ENCODE measurements at places on chromosomes 3 and 15.

- no peak for DNase-seq
Observed at GRCh38 chr3:79517766-79518413, 249.9 kb downstream of the ROBO1 start.

- DNase-seq, result no peak
Observed at GRCh38 chr3:132569153-132569552, 27.9 kb upstream of the ACKR4 start.

DNA sequence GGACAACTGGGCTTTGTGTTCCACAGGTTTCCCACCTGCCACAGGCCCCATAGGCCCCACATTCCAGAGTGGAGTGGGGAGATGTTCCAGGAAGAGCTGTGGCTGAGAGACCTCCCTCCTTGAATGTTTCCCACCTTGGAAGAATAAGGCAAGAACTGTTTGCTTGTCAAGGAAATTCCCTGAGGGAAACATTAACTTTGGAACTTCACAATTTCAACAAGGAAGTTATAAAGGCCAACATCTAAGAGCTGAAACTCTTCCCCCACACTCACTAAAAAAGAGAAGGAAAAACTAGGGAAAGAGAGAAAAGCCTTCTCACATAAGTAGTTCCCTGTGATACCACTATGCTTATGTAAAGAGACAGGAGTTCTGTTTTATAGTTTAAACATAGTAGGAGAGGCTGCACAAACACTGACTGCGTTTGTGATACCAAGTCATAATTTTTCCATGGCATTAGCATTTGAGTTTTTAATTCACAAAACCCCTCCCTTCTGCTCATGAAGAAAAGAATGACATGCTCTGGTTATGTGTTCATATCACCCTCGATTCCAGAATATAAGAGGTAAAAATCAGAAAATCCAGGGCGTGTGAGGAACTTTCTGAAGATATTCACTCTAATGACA is 39.8 kb upstream of the SPRED1 start:
- DNase-seq, result no peak

DNA sequence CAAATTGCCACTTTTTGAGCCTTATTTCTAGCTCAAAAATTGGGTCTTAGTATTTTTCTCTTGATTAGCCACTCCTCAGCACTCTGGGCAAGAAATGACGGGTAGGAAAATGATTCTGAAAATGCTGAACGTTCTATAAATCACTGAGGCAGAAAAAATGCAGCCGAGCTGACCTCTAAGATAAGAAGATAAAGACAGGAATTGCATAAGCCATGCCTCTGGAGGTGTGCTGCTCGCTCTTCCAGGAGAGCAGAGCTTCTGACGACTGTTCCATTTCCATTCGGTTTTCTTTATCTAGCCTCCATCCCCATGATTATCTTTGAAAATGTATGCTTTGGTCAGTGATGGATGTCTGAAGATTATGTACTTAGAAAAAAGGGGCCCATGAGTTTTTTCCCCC is 558.8 kb upstream of the ADAMTS9 start:
- no peak for DNase-seq

DNA sequence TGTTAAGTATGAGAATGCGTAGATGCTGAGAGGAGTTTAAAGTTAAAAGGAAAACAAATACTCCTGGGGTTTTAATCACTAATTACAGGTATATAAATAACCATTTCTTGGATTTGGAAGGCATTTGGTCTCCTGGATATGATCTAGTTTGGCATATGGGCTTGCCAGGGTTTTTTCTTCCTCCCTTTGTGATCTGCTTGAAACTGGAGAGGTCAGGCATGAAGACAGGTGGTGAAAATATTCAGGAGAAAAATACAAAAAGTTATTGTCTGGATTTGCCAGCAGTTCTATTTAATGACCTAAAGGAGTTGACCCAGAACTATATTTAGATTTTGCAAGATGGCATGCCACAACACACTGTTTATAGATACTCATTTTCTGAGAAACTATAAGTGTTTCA is 136.3 kb downstream of the DIPK2A start:
- DNase-seq, result no peak

GRCh38 chr15:77292969-77293558 is 126.8 kb downstream of the PEAK1 start:
- no peak for DNase-seq

DNA sequence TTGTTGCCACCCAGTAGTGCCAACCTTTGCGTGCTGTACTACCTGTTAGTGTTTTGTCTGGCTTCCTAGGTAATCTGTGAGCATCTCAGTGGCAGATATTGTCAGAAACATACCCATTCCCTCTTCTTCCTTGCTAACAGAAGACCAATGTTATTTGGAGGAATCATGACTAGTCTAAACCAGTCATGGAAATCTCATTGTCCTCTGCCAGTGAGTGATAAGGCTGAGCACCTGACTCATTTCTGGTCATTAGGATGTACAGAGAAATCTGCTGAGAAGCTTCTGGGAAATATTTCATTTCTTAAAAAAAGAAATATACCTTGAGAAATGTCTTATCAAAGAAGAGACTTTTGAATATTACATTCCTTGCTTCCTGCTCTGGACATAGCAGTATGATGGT is 70.1 kb upstream of the CDV3 start:
- no peak for DNase-seq

GRCh38 chr3:152915695-152916094 is 80.8 kb downstream of the P2RY1 start:
- DNase-seq, result no peak

- no peak for DNase-seq
Observed at GRCh38 chr3:89114841-89115223, 7.4 kb downstream of the EPHA3 start.

- DNase-seq, result no peak
Observed at GRCh38 chr3:127405010-127405598, 117.3 kb upstream of the PRR20G start.

DNA sequence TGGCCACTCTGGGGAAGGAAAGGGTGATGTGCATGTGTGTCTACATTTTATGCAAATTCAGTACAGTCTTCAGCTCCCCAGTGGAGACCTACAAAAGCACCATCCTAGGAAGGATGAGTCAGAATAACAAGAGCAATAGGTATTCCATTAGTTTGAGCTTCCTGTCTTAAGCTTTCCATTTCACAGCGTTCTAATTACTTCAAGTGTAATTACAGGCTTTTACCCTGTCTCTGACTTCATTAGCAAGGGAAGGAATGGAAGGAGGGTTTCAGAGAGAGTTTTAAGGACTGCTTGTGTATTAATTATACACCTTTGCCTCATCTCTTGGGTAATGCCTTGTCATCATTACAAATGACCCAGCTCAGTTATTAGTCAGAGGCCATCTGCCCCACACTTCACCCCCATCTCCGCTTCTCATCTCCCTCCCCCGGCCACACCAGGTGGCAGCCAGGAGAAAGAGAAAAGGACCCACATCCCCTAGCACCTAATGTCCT is 202.8 kb upstream of the MRPL3 start:
- DNase-seq, result no peak

GRCh38 chr3:72848703-72849081 is 447 bp upstream of the SHQ1 start:
- no peak for DNase-seq

- no peak for DNase-seq
Observed at GRCh38 chr3:46948830-46949671, 27.5 kb downstream of the CCDC12 start.

- no peak for DNase-seq
Observed at GRCh38 chr3:46284981-46285683, 42.9 kb downstream of the CCR3 start.

GRCh38 chr15:35166730-35167359 is 81.8 kb upstream of the NANOGP8 start:
- DNase-seq, result no peak

GRCh38 chr15:36832774-36833463 is 253.5 kb downstream of the CDIN1 start:
- no peak for DNase-seq

DNA sequence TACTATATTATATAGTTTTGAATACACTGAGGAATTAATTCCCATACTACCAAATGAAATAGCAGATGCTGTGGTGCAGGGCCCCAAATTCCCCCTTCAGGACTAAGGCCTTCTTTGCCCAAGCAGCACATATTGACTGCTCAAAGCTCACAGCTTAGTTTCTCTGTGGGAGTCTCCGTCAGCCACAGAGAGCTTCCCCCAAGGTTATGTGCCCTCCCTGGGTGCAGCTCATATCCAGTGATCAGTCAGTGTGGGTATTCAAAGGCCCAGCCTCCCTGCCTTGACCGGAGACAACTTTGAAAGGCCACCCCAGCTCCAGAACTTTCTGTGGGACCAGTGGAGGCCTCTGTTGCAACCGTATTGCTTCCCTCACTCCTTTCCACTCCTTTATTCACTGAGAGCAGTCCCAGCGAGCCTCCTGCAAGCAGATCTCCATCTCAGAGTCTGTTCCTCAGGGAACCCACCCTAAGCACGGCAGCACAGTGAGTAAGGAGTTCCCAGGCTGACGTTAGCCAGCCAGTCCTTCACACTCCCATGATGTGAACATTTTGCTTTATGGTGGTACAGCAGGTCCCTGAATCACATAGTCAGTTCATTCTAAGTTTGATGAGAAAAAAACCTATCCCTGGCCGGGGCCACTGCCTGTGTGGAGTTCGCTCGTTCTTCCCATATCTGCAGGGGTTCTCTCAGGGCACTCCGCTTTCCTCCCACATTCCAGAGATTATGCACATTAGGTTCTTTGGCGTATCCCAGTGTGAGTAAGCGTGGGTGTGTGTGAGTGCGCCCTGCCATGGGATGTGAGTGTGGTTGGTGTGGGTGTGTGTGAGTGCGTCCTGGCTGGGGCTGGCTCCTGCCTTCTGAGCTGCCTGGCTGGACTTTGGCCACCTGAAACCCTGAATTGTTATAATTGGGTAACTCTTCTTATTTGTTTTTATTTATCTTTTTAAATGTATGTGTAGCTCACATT is 64.4 kb upstream of the PPARG start:
- DNase-seq, result no peak

DNA sequence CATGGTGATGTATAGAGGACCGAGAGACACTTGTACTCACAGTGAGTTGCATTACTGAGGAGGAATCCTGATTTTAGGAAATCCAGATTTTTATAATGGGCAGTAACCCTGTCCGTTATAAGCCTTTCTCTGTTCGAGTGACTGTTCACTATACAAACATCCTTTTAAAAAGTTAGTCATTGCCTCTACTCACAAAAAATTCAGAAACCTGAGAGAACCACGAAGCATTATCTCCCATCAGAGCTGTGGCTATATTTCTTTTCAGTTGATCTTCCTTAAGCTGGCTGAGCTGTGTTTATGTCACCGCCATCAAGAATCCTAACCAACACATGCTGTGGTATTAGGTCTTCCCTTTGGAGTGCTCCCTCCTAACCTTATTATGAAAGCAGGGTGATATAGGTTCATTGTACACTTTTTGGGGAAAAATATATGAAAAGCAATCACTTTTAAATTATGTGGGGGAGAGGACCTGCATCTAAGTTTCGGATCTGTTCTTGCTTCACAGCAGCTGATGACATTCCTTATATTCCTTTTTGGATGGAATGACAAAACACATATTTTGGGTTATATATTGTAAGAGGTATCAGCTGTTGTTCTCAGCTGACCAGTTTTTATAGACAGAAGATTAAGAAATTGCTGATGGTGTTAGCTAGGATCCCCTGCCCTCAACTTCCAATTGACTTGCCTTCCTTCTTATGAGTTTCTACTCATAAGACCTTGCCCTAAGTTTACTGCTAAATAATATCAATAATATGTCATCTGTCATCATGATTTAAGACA is 465.9 kb upstream of the RASGRP1 start:
- DNase-seq, result no peak

DNA sequence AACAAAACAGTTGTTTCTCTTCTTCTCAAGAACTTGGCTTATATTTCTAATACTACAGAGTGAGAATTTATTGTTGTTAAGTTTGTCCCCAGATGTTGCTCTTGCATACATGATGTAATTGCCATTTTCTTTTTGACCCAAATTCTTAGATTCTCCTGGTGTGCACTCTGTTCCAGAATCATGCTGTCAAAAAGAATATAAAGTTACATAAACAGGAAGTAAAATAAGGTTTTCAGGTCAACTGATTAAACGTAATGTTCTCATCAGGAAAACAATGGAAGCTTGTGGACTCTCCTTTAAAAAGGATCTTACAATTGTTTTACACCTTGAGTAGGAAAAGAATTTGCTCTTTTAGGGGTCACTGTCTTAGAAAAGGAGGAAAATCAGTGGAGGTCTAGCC is 121.8 kb downstream of the ADAM10 start:
- no peak for DNase-seq

DNA sequence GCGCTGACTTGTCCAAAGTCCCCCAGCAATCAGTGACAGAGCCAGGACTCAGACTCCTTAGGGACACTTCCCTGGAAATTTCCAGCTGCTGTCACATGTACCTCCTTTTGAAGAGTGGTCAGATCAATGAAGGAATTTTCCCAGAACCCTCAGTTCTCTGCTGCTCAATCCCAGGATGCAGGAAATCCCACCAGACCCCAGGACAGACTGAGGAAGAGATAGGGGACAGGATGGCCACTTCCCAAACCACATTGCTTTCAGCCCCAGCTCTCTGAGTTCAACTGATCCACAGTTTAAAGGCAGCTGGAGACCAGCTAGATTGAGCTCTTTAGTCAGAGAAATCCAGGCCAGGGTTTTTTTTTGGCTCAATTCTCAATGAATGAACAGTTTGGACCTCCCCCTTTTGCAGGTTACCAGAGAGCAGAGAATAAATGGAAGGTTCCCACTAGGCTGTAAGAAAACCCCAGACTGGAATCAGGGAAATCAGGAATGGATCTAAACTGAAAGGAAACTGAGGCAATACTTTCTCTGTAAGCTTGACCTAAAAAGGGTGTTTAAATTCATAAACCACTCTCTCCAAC is 1.5 kb downstream of the CYP1A1 start:
- DNase-seq, result no peak

- no peak for DNase-seq
Observed at GRCh38 chr3:69484507-69485393, 98.9 kb upstream of the FRMD4B start.

DNA sequence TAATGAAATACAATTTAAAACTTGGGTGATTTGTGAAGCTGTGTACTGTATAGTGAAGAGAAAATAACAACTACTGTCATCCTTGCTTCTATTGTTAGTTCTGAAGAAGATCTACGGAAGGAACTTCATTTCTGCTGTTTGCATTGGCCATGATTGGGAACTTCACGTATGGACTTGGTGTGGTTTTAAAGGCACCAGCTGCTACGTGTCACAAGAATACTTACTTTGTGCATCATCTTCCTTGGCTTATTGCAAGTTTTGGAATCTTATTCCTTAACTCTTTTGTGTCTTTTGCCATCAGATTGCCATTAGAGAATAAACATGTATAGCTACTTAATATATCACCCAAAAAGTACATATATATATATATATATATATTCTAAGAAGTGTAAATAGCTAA is 75.0 kb upstream of the VEPH1 start:
- DNase-seq, result no peak

DNA sequence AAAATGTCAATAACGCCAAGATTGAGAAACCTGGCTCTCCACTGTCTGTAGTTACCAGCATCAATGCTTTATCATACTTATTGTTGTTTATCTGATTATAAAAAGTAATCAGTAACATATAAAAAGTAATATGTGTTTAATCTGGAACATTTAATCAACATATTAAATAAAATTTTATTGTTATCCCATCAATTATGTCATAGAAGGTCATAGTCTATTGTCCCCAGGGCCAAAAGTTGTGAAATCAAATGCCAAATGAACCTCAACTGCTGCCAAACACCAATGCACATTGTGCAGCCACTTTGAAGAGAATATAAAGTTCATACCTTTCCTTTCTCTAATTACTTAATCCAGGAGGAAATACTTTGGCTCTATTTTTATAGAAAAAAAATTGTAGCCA is 106.6 kb downstream of the EOMES start:
- DNase-seq, result no peak

- no peak for DNase-seq
Observed at GRCh38 chr3:14565868-14566588, 25.9 kb upstream of the GRIP2 start.

All from stimulated activated CD4-positive, alpha-beta T cell treated with anti-CD3 and anti-CD28 coated beads, Interleukin-2, amount 100 ng/mL, for 48 hours (primary cell).